ENCODE measurements at places on chromosomes 6 and 20.

GRCh38 chr6:111810294-111811131, 62.7 kb downstream of the FYN start:
- DNase-seq = no peak

- DNase-seq = no peak
Measured at GRCh38 chr6:57064809-57065208, 18.3 kb downstream of the KIAA1586 start.

GRCh38 chr20:19328676-19329075, 116.2 kb downstream of the SLC24A3 start:
- no peak for DNase-seq

GRCh38 chr20:327186-328026, 2.1 kb downstream of the SOX12 start:
- DNase-seq = peak; percentile 91

DNA sequence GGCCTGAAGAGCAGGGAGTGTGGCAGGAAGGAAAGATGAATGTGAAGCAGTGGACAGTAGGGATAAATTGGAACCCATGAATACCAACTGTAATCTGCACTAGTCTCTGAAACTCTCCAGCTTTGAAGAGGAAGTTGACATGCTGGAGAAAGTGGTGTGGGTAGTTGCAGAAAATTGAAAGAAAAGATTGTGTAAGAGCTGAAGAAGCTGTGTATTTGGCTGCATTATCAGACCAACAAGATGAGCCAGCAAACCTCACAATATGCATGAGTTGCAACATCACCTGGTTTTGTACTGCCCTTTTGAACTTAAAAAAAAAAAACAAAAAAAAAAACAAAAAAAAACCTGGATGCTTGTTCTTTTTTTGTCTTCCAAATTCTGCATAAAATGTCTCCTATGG, 921.9 kb upstream of the EYS start:
- DNase-seq = no peak

GRCh38 chr6:110394409-110394808, 21.0 kb downstream of the DDO start:
- DNase-seq = no peak
